ENCODE measurements at places on chromosomes 11 and 22. TPM values are rescaled to one million over a fixed set of nuclear protein-coding genes. Genes with fewer than 3 reads are reported as not detected.

GRCh38 chr22:19419464-19420178 is 11.9 kb downstream of the HIRA start:
- DNase-seq: no peak

DNA sequence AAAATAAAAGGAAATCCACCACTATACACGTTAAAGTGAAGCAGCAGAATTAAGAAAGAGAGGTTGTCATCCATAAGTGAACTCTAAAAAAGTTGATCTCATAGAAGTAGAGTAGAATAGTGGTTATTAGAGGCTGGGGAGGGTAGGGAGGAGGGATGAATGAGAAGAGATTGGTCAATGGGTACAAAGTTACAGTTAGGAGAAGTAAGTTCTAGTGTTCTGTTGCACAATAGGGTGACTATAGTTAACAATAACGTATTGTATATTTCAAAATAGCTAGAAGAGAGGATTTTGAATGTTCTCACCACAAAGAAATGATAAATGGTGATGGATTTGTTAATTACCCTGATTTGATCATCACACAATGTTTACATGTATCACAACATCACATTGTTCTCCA is 72.0 kb downstream of the CD82 start:
- DNase-seq: no peak

APOA1 gene
- not detected for total RNA-seq

DNA sequence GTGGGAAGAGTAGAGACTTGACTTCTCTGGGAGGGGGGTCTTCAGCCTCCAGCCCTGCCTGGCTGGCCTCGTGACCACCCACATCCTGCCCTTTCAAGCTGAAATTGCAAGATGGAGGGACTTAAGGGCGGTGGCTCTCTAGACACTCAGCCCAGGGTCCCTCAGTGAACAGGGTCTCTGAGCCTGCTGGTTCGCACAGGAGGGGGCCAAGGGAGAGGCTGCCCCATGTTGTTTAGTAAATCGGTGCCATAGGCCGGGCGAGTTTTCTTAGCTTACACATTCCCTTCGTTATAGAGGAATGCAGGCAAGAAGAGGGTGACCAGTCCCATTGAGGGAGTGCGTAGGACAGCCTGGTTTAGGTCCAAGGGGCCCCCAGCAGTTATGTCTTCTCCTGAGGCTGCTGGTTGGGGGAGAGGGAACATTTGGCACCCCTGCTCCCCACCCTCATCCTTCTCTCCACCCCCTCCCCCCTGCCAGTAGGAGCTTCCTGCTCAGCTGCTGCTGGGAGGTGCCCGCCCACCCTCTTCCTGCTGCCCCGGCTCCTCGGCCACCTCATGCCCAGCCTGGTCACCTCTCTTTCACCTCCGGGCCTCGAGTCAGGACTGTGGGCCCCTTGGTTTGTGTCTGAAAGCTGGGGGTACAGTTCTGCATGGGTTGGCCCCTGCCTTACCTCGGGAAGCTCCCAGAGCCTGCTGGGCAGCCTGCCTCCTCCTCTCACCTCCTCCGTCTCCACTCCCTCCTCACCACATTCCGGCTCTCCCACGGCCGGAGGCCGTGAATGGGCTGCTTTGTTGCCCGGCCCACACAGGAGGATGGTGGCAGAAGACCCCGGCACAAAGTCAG is 3.9 kb downstream of the FRMD8 start:
- DNase-seq: no peak

Data from esophagus squamous epithelium (tissue), 5 donors.